ENCODE measurements at places on chromosomes 1 and 21.

DNA sequence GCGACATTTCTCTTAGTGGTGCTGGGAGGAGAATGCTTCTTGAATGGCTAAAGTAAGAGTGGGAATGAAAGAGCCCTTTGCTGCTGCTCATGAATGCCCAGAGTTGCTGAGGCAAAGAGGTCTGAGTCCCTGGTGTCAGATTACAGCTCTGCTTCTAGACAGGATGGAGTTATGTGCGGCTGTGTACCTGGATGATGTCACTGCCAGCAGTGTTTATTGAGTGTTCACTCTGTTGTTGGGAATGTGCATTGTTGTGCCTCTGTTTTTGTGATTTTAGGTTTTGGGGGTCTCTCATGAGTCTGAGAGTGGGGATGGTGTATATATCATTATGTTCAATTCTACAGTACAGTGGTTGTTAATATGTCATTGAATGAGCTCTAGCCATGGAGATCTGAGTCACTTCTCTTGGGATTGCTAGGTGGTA, 2.7 kb downstream of the CDC14A start:
- DNase-seq = no peak

DNA sequence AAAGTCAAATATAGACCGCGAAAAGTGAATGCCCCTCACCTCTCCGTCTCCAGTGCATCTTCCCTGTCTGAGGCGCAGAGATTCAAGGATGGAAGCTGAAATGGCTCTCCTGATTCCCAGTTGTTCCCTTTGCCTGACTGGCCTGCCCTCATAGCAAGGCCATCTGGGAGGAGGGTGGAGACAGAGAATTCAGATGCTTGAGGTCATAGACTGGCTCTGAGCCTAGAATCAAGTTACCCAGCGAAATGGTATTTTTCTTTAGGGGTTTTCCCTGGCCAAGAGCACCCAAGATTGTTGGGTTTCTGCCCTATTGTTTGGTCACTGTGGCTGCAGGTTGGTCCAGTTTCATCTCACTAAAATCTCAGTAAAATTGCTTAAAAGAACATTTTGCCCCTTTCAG, 7.2 kb downstream of the METTL13 start:
- DNase-seq = peak; percentile 22

DNA sequence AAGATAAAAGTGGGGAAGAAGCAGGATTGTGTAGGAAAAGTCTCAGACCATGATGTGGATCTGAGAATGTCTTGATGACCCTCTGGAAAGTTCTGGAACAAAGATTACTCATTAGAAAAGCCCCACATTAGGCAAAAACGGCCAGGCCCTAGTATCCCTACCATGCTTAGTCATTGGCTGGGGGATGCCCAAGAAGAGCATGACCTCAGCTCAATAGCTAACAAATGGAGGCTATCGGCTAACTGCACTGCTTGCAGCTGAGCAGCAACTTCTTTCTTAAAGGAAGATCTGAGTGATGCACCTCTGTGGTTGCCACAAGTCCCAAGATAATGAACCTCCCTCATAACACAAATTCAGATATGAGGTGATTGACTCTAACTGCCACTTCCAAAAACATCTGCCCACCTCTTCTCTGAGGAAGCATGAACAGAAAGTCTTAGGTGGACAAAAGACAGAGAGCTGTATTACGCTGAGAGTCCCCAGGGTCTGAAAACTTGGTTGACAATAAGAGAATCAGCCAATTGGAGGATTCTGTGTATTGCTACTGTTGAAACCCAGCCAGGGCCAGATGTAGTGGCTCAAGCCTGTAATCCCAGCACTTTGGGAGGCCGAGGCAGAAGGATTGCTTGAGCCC, 64.6 kb upstream of the AK4 start:
- no peak for DNase-seq

DNA sequence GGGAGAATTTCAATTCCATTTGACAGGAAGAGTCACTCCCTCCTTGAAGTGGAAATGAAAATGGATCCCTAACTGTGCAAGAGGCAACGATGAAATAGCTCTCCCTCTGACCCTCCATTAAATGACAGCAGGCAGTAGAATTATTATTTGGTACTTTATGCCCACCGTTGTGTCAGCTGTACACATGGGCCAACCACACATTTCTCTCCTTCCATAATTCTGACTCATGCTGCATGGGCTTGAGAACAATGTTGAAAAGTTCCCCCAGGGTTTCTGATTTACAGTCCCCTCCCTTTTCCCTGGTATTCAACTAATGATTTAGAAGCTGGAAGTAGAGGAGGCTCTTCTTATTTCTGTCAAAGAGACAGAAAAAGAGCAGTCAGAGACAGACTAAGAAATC, 103.5 kb downstream of the RGS7 start:
- no peak for DNase-seq

GRCh38 chr1:206608108-206608698, 4.1 kb downstream of the EIF2D start:
- no peak for DNase-seq
